NCI-H1048 (cell line): ENCODE measurements at places on chromosomes 2 and 18.

- no peak for DNase-seq
Measured at GRCh38 chr2:239269173-239269885, 131.5 kb downstream of the HDAC4 start.

GRCh38 chr2:18430996-18431748, 129.3 kb downstream of the RDH14 start:
- DNase-seq, result no peak

GRCh38 chr2:95374029-95374428, 28.5 kb upstream of the FAHD2A start:
- DNase-seq, result no peak

DNA sequence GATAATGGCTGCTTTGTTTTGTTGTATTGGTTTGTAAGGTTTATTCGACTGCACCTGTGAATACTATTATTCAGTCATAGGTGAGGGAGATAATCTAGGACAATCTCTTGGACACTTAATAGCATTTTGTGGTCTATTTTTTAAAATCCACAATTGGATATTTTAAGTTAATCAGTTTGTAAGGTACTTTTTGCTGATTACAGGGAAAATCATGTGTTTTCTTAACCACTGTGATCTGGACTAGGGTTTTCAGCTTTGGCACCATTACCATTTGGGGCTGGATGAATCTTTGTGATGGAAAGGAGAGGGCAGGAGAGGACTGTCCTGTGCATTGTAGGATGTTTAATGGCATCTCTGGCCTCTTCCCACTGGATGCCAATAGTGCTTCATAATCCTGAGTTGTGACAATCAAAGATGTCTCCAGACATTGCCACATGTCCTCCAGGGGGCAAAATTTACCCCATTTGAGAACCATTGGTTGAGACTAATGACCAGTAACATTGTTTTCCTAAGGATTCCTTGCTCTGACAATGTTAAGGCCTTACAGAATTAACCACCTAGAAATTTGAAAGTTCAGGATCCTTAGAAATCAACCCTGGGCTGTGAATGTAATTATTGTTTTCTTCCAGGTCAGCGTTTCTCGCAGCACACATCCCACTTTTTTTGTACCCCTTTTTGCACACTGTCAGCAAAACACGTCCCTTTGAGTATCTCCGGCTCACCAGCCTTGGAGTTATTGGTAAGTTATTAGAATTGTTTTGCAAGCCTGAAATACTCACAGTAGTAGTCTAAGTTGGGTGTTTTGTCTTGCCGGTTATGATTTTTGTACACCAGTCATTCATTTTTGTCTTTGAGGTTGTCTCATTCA, 15.6 kb downstream of the CNOT9 start:
- no peak for DNase-seq

- DNase-seq, result no peak
Measured at GRCh38 chr2:69060938-69061501, 48.0 kb downstream of the ANTXR1 start.

DNA sequence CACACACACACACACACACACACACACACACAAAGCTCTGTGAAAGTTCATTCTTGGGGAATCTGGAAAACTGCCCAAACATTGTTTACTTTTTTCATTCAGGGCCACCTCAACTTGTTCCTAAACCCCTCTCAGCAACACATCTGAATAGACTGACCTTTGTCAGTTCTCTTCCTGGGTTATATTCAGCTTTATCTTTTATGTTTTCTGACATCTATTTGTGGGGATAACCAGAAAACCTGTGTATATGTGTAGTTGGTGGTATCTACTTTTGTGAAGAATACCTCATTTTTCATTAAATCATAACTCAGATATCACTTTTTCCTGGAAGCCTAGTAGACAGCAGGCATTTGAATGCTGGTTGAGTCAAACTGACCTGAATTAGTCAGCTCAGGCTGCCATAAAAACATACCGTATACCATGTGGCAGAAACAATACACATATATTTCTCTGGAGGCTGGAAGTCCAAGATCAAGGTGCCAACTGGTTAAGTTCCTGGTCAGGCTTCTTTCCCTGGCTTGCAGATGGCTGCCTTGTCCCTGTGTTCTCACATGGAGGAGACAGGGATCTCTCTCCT, 11.0 kb upstream of the RNF144A start:
- DNase-seq, result no peak

DNA sequence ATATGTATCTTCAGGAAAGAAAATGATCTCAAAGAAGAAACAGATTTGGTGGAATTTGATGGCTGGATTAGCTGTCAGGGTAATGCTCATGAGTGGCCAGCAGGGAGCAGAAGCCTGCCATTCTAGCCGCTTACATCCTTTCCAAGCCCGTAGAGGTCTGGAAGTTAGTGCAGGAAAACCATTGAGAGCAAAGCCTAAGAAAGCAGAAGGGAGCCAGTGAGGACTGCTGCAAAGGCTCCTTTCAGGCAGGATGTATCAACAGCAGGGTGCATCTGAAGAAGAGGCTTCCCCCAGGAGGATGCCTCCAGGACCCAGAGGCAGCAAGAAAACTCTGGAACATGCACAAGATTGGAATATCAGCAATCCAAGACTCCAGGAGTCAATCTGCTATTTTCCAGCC, 22.9 kb upstream of the LBH start:
- DNase-seq, result peak; percentile 4

- DNase-seq, result no peak
Measured at GRCh38 chr18:77206676-77207374, 42.8 kb upstream of the GALR1 start.

- DNase-seq, result no peak
Measured at GRCh38 chr2:464562-465309, 176.8 kb upstream of the ALKAL2 start.

DNA sequence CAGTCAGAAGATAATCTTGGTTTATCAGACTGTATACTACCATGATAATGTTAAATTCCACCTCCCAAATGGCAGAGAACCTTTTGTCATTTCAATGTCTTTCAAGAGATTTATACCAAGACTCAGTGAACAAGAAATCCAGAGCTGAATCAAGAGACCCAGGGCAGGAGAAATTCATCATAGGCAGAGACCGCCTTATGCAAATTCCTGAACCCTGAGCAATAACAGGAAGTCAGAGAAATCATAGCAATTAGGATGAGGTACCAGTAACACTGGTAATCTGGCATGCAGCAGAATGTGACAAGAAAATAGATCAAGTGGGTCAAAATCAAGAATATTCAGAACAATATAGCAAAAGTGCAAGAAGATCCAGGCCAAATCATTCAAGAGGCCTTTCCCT, 412.4 kb upstream of the LRATD1 start:
- no peak for DNase-seq

DNA sequence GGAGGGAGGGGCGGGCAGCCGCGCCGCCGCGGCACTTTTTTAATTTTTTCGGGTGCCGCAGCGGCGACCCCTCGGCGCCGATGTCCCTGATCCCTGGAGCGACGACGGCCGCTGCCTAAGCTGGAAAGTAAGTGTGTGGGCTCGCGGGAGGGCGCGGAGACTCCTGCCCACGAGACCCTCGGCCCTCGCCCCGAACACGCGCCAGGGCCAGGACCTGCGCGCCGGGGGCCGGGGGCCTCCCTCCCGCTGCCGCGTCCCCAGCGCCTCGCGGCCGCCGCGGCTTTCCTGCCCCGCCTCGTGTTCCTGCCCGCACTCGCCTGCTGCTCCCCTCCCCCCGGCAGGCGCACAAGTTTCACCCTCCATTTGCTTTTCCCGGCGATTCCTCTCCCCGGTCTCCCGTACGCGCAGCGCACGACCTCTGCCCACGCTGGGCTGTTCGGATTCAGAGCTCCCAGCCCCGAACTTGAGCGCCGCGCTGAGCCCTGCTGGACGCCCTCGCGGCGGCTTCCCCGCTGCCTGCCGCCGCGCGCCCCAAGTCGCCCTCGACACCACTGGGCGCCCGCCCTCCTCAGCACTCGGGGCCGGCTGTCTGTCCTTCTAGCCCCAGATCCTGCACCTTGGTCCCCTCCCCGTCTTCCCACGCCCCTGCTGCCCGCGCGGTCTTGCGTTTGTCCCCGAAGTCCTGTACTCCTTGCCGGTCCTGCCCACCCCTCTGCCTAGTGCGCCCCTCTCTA, 507 bp downstream of the PKP4 start:
- DNase-seq, result no peak

DNA sequence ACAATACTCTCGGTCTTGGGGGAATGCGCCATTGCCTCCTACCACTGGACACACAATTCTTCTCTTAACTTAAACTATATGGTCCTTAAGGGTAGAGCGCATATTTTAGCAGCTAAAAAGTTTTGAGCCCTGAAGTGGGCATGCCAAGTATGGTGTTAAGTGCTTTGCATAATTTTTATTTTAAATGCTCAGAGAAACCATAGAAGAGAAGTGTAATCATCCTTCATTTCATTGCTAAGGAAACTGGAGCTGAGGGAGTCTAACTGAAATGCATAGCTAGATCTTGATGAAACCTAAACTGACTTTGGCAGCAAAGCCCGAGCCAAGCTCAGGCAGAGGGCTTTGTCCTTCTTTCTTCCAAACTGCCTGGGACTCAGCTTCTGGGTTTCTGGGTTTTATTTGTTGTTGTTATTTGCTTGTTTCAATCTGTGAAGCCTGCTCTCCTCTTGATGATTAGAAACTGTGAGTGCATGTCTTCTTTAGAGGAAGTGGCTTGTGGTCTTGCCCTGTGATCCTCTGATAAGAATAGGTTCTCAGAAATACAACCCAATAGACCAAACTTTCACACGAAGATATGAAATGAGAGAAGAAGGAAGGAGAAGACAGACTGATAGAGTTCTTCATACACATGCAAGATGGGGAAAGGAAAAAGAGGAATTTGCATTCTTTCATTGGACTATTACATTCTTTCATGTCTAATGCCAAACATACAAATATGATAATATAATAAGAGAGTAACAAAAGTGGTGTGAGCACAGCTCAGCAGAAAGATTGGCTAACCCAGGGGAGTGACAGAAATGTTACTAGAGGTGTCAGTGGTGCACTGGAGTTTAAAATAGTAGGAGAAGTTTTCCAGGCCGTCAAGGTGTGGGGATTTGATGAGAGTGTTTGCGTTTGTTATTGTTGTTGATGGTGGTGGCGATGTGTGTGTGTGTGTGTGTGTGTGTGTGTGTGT, 7.5 kb upstream of the RNF144A start:
- no peak for DNase-seq

- DNase-seq, result no peak
Measured at GRCh38 chr2:190794790-190795189, 85.8 kb upstream of the GLS start.

DNA sequence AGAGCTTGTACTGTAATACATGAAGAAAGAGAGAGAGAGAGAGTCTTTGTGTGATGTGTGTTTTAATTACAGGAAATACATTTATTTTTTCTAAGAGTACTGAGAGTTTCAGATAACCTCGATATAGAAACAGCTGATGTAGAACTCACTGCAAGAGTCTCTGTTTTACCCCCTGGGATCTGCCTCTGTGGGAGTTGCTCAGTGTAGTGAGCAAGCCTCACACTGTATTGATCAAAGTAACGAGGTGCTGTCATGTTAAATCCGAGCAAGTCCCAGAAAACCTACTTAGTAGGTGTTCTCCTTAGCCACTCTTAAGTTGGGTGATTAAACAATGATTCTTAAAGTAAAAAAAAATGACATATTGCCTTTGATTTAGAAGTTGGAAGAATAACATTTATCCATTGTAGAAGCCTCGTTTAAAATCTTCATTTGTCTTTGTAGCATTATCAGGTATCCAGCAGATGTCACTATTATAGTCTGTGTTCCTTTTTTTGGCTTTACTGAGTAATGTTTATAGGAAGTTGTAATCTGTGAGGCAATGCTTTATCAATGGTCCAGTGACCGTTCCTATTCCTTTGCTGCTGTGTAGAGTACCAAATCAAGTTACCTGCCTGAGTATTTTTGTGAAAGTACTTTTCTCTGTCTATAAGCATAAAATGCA, 219.0 kb downstream of the MYO3B start:
- DNase-seq, result no peak

DNA sequence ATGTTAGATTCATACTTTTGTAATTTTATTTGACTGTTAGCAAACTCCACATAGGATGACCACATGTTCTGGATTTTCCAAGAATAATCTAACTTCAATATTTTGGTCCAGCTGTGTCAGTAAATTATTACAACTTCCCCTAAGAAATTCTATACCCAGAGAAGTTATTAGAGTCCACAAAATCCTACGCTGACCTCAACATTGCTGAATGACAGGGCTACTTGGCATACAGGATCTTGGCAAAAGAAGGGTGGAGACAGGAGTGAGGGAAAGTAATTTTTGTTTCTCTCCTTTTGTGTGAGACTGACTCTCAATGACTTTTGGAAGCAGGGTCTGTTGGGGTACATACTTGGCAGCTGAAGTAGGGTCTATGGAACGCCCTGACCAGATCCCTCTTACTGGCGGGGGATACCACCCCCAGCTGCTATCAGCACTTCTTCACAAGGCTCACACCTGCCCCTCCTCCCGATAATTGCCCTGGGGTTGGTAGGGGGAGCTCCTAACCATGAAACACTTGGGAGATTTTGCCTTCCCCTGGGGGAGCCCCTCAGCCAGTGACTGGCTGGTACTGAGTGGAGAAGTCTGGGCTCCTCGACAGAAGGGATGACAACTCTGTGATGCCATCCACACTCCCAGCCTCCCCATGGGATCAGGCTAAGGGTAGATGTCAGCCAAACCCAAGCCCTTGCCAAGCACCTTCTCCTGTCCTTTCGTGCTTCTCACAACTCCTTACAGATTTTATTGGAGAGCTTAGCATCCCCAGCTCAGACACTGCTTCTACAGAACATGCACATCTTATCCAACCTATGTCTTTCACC, 110.6 kb upstream of the FHL2 start:
- DNase-seq, result no peak

- no peak for DNase-seq
Measured at GRCh38 chr2:11697103-11697871, 27.3 kb upstream of the NTSR2 start.

- DNase-seq, result no peak
Measured at GRCh38 chr2:235446082-235446481, 47.8 kb upstream of the AGAP1 start.

- no peak for DNase-seq
Measured at GRCh38 chr2:121272596-121272995, 12.4 kb downstream of the TFCP2L1 start.

GRCh38 chr2:105888625-105889024, 143.9 kb downstream of the NCK2 start:
- DNase-seq, result no peak

- DNase-seq, result no peak
Measured at GRCh38 chr2:21288299-21288698, 164.5 kb downstream of the TDRD15 start.

GRCh38 chr2:240599141-240599583, 12.6 kb downstream of the CAPN10 start:
- no peak for DNase-seq

GRCh38 chr2:172516299-172516698, 39.6 kb upstream of the PDK1 start:
- no peak for DNase-seq

DNA sequence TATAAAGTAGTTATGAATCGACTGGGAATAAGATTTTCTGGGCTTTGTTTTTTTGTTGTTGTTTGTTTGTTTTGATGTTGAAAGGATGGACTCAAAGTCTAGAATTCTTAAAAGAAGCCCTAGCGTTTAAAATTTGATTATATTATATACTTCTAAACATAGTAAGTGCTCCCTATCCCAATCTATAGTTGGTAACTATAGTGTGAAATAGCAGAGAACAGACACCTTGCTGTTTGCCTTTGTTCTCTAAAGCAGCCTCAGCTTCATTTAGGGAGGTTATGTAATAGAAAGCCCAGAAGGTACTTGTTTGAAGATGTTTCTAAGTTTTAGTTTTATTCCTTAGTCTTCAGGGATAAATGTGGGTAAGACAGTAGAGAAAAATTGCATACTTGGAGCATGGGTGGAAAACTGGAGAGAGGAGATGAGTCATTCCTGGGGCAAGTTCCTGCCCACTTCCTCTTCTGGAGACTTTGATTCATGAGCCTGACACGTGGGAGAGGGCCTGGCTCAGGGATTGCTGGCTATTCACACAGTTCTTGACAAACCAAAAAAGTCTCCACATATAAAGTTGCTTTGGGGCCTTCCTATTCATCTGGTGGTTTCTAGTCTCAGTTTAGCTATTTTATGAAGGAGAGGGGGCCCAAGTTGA, 131.9 kb downstream of the MYO1B start:
- DNase-seq, result no peak
